Natural killer cell treated with Interleukin-12 subunit alpha and Interleukin-12 subunit beta and Interleukin-15 and Interleukin-18, amount 100 ng/mL, for 72 hours (primary cell): ENCODE measurements at places on chromosomes 6 and 20. TPM values are rescaled to one million over a fixed set of nuclear protein-coding genes. Genes with fewer than 3 reads are reported as not detected.
A peak's percentile ranks its signal among the peaks of the same experiment; 100 is the strongest.

DNA sequence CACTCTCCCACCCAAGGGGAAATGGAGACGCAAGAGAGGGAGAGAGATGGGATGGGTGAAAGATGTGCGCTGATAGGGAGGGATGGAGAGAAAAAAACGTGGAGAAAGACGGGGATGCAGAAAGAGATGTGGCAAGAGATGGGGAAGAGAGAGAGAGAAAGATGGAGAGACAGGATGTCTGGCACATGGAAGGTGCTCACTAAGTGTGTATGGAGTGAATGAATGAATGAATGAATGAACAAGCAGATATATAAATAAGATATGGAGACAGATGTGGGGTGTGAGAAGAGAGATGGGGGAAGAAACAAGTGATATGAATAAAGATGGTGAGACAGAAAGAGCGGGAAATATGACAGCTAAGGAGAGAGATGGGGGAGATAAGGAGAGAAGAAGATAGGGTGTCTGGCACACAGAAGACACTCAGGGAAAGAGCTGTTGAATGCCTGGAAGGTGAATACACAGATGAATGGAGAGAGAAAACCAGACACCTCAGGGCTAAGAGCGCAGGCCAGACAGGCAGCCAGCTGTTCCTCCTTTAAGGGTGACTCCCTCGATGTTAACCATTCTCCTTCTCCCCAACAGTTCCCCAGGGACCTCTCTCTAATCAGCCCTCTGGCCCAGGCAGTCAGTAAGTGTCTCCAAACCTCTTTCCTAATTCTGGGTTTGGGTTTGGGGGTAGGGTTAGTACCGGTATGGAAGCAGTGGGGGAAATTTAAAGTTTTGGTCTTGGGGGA is 754 bp downstream of the TNF start:
- DNase-seq, result no peak

DNA sequence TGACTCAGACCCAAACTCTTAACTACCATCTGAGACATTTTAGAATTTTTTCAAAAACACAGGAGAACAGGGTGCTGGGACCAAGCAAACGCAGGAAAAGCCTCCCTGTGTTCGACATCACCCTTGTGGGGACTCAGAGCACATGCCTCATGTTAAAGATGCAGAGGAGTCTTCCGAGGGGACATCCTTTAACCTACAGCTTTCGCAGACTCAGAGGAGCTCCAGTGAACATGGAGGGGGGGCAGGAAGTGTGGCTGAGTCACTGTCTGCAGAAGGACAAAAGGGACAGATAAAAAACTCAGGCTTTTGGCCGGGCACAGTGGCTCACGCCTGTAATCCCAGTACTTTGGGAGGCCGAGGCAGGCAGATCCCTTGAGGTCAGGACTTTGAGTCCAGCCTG is 15.1 kb downstream of the BMP7 start:
- DNase-seq, result peak; percentile 44

RAET1L gene
- total RNA-seq, result not detected

DNA sequence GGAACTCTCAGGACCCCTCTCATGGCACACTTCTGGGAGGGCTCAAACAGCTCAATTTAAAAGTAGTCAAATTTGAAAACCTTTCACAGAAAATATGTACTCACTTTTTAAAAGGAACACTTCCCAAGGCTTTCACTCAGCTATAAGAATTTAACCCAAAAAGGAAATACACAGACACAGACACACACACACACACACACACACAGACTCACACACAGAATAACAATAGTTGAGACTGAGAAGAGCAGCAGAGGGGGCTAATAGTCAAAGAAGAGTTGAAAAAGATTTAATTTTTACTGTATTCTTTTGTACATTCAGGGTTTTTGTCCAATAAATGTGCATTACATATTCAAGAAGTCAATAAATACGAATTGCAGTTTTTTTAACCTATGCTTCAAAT is 211.4 kb downstream of the HACE1 start:
- no peak for DNase-seq

DNA sequence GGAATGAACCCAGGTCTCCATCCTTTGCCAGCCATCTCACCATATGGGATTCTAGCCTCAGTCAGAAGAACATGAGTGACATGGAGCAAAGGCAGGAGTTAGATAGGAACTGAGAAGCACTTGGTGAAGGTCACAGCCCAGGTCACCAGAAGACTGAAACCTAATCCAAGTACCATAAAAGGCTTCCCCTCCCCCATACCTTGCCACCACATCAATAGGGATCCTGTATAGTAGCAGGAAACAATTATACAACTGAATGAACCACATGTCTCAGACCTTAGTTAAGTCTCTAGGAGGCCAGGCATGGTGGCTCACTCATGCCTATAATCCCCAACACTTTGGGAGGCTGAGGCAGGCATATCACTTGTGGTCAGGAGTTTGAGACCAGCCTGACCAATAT is 49.6 kb downstream of the KIZ start:
- no peak for DNase-seq

TRERF1 gene
- 33.2 TPM for total RNA-seq

GRCh38 chr6:127855542-127856159 is 45.2 kb downstream of the THEMIS start:
- DNase-seq, result no peak

GRCh38 chr20:61307686-61308476 is 55.8 kb downstream of the CDH4 start:
- DNase-seq, result no peak

- DNase-seq, result no peak
These were observed 1288.6 kb upstream of the CITED2 start for GRCh38 chr6:140663094-140663493.

DNA sequence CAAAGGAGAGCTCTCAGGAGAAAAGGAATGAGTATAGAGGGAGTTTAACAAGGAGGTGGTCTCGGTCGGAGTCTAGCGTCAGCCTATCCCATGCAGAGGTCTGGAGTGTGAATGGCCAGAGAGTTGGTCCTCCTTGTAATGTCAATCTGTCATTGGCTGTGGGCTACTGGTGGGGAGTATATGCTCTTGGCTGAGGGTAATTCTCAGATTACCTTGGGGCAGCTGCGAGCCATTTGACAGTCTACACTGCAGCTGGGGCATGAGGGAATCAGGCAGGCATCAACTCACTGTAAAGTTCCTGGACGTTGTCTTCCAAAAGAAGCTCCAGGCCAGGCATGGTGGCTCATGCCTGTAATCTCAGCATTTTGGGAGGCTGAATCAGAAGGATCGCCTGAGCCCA is 48.1 kb downstream of the EBF4 start:
- DNase-seq, result no peak

DNA sequence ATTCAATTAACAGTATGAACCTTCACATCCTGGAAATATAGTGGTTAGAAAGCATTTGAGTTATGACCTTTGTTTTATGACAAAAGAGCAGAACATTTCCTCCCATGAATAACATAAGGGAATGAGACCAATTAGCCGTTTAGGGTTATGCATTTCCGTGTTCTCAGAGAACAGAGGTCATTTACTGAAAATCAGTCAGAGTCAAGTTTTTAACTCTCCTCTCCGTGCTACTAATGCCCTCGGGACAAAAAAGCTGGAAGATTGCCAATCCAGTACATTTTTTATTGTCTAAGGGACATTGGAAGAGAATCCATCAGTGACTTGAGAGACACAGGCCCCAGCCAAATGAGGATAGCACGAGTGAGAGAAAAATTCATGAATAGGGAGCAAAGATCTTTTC is 632.7 kb downstream of the RFPL4B start:
- DNase-seq, result no peak
